ENCODE measurements at places on chromosomes 11 and 22.

- DNase-seq, result peak; percentile 69
Observed at GRCh38 chr11:111086058-111086457, 159.5 kb upstream of the POU2AF2 start.

DNA sequence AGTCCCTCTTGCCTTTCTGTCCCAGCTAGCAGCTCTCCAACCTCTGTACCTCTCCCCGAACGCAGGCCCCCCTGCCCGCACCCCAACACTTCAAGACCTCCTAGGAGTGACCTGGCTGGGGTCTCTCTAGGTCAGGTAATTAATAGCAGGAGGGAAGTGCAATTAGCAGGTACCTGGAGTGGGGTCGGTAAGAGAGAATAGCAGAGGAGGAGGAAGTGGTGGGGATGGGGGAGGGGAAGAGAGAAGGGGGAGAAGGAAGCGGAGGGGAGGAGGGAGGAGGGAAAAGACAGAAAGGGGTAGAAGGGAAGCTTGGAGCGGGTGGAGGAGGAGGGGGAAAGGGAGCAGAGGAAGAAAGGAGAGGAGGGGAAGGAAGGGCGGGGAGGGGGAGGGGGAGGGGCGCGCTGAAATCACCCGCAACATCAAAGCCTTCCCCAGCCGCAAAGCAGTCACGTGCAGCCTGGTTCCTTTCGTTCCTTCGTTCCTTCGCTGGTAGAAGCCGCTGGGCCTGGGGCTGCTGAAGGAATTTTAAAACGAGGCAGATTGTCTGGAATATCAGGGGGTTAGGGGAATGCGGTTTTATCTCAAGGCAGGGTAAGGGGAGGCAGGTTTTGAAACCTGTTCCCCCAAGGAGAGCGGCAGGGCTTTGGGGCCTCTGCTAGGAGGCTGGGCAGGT, 29.3 kb upstream of the TCF20 start:
- no peak for DNase-seq

- DNase-seq, result no peak
Observed at GRCh38 chr11:34658071-34659015, 37.5 kb downstream of the EHF start.

DNA sequence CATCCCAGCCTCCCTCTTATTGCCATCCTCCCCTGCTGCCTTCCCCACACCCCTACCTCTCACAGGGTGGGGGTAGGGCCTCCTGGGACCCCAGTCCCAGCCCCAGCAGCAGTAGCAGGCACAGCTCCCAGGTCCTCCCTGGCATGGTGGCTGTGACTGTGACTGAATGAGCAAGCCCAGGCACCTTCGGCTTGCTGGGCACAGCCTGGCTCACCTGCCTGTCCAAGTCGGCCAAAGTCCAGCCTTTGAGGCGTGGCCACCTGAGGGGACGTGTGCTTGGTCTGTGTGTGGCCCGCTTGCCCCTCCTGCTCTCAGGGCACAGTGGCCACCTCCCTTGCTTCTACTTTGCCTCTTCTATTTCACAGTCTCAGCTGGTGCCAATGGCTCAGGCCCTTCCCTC, at the start of gene TREH:
Gene TREH (minus strand): TSS at position 168 of the 400 bp plus-strand sequence. CDS start 23 bp downstream, at position 145.
- no peak for DNase-seq

GRCh38 chr11:17807034-17807433, 72.5 kb downstream of the KCNC1 start:
- no peak for DNase-seq

GRCh38 chr22:37358917-37359316, 68.4 kb downstream of the ELFN2 start:
- DNase-seq, result no peak

DNA sequence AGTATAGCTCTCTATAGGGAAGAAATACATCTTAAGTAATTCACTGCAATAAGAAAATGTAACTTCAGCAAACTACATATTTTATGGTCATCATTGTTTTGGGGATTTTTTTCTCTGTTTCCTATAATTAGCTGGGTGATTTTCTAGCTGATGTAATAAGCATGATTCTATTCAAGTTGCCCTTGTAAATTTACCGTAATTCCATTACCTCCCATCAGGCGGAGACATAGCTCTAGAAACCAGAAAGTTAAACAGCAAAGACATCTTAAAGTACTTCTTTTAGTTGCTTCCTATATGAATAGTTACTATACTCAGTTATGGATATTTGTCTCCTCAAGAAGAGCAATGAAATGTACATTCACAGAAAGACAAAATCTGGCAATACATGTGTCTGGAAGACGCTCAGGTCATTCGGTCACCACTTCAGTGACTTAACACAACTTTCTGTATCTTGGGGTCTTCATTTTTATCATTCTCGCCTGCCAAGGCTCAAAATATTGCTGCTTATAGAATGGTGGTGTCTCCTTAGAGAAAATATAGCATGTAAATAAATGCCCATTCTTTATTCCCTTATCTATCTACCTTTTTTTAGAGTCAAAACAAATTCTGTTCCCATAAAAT, 239.9 kb upstream of the ZC3H12C start:
- DNase-seq, result peak; percentile 18

- DNase-seq, result no peak
Observed at GRCh38 chr11:87063982-87064381, 26.2 kb downstream of the TMEM135 start.

- DNase-seq, result no peak
Observed at GRCh38 chr11:62295504-62295903, 3.4 kb downstream of the SCGB1D4 start.

DNA sequence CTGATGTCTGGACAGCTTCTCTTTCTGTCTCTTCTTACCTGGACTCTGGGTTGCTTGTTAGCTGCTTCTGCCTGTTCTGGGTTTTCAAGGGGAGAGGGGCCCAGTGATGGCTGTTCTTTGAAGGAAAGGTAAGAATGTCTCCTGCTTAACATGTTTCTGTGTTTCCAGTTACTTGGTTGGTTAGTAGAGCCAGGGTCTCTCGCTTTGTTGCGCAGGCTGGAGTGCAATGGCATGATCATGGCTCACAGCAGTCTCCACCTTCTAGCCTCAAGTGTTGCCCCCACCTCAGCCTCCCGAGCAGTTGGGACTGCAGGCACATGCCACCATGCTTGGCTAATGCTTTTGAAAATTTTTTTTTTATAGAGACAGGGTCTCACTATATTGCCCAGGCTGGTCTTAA, 126.6 kb downstream of the BCR start:
- no peak for DNase-seq

GRCh38 chr11:69180226-69180625, 24.5 kb downstream of the SMIM38 start:
- no peak for DNase-seq

DNA sequence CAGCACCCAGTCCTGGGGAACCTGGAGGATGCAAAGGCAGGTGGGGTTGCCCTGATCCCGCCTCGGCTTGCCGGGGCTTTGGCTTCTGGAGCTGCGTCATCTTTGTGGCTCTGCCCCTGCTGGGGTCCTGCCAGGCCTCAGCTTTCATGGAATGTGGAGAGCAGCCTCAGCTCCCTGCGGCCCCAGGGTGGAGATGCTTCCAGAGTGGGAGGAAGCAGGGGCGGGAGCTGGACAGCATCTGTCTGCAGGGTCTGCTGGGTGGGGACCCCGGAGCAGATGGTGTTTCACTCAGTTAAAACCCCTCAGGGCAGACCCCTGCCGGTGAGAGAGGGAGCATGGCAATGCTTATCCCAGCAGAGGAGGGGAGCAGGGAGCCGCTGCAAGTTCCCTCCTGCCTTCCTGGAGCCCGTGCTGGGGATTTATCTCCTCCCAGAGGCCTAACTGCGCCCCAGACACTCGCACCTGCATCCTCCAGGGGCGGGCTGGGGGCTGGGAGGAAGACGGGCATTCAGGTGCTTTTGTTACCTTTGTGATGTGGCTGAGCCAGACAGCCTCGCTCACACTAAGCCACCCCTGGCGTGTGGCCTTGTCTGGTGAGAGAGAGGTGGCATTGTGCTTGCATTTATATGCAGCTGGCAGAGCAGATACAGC, 15.7 kb downstream of the GRIK4 start:
- no peak for DNase-seq

DNA sequence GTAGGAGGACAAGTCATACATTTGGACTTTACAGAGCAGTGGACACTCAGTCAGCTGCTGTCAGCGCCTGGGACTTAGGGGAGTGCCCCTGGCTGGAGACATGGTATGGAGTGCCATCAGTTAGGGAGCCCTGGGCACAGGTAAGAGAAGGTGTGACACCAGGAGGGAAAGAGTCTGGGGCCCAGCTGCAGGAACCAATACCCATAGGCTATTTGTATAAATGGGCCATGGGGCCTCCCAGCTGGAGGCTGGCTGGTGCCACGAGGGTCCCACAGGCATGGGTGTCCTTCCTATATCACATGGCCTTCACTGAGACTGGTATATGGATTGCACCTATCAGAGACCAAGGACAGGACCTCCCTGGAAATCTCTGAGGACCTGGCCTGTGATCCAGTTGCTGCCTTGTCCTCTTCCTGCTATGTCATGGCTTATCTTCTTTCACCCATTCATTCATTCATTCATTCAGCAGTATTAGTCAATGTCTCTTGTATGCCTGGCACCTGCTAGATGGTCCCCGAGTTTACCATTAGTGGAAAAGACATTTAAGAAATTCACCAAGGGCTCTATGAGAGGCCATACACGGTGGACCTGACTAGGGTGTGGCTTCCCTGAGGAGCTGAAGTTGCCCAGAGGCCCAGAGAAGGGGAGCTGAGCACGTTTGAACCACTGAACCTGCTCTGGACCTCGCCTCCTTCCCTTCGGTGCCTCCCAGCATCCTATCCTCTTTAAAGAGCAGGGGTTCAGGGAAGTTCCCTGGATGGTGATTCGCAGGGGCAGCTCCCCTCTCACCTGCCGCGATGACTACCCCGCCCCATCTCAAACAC, 850 bp upstream of the MIF start:
- DNase-seq, result no peak

DNA sequence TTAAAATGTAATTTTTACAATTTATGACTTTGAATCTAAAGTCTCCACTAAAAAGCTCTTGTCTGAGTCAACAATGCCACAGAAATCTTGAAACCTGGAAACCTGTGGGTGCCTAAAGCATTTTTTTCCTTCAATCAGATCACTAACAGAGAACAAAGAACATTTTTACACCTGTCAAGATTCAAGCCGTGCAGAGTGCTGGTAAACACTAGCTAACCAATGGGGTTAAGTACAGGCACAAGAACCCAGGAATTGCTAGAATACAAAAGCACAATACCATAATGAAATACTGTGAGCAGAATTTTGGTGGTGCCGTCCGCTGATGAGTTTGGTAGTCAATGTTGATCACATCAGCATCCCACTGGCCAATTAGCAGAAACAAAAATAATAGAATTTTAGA, 380.3 kb upstream of the PITPNB start:
- no peak for DNase-seq

DNA sequence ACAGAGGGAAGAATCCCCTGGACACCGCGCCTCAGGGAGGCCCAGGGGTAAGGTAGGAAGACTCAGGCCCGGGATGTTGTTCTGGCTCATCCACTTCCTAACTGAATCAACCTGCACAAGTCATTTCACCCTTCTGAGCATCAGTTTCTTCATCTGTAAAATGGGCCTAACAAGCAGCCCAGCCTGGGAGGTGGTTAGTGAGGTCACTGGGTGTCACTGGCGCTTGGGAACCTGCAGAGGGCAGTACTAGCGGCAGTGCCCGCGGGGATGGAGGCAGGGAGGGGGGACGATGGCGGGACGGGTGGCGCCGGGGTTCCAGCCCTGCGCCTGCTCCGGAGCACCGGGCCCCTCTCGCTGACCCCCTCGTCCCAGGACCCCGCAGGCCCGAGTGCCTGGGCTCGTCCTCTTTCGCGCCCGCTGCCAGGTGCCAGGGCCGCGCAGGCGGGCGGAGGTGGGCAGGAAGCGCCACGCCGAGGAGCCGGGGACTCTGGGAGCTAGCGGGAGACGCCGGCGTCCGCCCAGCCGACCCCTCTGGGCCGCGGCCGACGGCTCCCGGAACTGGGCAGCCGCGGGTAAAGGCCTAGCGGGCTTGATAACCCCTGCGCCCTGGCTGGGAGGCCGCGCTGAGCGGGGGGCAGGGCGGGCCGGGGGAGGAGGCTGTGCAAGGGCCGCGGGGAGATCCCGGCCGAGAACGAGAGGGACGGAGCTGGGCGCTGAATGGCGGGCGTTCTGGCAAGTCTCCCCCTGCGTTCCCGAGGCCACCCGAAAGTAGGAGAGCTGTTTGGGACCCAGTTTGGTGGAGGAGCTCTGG, at the start of gene NLRX1:
Gene NLRX1 (plus strand): TSS at position 255 of the 811 bp plus-strand sequence. CDS start 2,679 bp downstream, outside the sequence.
- peak; percentile 76 for DNase-seq

DNA sequence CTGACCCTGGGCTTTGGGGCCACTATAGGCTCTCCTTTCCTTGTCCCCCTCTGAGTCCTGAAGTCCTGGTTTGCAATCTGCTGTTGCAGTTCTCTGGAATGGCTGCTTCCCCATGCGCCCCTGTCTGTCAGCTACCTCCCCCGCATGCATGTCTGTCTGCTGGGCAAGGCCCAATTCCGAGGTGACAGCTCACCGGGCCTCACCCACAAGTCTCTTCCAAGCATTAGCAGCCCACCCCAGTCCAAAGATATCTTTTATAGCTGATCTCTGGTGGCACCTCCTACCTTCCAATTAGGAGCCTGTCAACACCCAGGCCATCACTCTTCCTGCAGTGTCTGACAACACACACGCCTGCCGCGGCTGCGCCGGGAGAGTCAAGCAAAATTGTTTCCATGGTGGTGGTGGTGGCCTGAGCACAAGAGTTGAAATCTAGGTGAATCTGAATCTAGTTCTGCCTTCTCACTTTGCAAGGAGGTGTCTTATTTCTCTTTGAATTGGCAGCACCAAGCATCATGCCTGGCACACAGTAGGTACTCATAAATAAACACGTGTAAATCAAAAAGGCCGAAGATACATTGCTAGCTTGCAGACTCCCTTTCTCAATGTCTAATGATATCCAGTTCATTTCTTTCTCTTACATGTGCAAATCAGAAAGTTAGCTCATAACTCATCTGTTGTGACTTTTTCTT, 1.2 kb upstream of the LMO2 start:
- DNase-seq, result no peak

GRCh38 chr11:112219476-112220232, 6.6 kb upstream of the PTS start:
- peak; percentile 91 for DNase-seq

- no peak for DNase-seq
Observed at GRCh38 chr11:84501750-84502149, 1125.4 kb downstream of the DLG2 start.

DNA sequence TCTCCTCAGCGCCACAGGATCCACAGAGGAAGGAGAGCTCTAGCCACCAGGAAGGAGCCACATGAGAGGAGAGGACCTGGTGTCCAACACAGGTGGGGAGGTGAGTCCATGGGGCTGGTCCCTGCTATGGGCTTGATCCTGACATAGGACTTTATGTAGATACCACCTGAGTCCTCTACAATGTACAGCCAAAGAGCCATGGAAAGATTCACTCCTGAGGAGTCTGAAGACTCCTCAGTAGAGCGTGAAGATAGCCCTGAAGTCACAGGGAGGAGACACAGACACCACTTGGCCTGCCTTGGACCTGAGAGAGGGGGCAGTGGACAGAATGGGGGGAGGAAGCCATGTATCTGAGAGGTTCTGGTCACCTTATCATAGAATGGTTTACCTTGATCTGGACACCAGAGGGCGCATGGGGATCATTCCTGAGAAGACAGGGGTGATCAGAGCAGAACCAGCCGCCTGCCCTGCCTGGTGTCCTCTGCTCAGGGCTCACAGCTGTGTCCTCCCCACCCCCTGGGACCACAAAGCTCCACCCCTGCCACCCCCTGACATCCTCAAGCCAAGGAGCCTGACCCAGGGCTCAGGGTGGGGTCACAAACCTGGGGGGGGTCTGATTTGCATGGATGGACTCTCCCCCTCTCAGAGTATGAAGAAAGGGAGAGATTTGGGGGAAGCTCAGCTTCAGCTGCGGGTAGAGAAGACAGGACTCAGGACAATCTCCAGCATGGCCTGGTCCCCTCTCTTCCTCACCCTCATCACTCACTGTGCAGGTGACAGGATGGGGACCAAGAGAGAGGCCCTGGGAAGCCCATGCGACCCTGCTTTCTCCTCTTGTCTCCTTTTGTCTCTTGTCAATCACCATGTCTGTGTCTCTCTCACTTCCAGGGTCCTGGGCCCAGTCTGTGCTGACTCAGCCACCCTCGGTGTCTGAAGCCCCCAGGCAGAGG, 77.0 kb downstream of the ZNF280B start:
- DNase-seq, result peak; percentile 52

All from NCI-H510A treated with DMSO at 0.1 percent for 48 hours (cell line).